ENCODE measurements at places on chromosomes 3 and 15. TPM values are rescaled to one million over a fixed set of nuclear protein-coding genes. Genes with fewer than 3 reads are reported as not detected.

LRRFIP2 gene
- 36.5 TPM for total RNA-seq

MYO5C gene
- 1.2 TPM for total RNA-seq

CX3CR1 gene
- 2.1 TPM for total RNA-seq

TP63 gene
- total RNA-seq, result 2.9 TPM

AMOTL2 gene
- total RNA-seq, result not detected

GPR27 gene
- total RNA-seq, result 0.50 TPM

IMPG2 gene
- 0.20 TPM for total RNA-seq
